ENCODE measurements at places on chromosomes 13 and 19. TPM values are rescaled to one million over a fixed set of nuclear protein-coding genes. Genes with fewer than 3 reads are reported as not detected.

DNA sequence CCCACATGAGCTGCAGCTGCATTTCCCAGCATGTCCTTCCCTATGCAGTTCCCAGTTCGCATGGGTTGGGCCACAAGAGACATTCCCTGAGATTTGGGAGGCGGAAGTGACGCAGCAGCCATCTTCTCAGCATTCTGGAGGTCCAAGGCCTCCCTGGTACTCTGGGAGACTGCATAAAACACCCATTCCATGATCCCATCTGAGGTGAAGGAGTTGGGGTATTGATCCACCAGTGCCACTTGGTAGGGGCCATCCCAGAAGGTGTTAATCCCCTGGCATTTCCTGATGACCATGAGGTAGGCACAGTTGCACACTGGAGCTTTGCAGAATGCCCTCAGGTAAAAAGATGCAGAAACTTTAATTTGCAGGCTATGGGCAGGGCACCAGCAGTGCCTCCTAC lies 25.4 kb downstream of the POP4 start:
- no peak for DNase-seq

GRCh38 chr19:27805848-27806247 lies 1407.1 kb downstream of the UQCRFS1 start:
- DNase-seq: no peak

- no peak for DNase-seq
These were observed 92.7 kb downstream of the SGCG start for GRCh38 chr13:23273498-23273897.

DNA sequence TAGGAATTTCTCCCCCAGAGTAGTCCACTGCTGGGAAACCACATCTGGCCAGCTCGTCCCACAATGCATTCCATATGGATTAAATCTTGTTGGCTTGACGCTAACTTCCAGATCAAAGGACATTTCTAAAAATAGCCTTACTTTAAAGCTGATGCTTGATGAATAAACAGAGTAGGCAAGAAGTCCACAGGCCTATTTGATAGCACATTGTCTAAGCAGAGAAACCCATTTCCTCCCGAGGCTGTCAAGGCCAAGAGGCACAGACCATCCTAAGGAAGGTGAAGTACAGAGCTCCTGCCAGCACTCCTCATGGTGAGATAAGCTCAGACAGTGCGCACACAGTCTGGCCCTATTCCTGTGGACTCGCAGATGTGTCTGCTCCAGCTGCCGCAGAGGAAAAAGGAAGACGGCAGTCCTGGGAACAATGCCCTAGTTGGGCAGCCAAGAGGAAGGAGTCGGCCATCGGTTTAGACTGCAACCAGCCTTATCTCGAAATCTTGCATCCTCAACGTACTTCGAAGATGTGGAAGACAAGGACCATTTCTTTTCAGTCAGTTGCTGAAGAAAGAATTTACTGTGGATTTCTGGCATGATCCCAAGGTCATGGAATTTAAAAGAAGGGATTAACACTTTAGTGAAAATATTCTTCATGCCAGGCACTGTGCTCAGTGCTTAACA lies 156.8 kb downstream of the RGCC start:
- no peak for DNase-seq

The CATSPERD gene
- not detected for total RNA-seq

The IZUMO1 gene
- total RNA-seq: 0.52 TPM

GRCh38 chr13:22227895-22228294 lies 557.0 kb downstream of the FGF9 start:
- DNase-seq: no peak

DNA sequence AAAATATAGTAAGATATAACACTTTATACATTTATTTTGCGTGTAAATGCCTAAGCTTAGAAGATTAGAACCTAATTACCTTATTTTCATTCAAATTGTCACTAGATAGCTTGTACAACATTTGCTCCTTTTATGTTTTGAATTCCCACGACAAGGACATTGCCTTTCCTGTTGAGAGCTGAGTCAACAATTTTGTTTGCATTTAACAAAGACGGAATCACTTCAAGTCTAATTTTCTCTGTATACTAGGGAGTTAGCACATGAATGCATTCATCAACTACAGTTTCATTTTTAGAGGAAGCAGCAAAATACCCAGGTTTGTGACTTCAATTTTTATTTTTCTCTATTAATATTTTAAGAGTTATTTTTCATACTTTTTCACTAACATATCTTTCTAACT lies 48.7 kb upstream of the PCCA start:
- peak; percentile 1 for DNase-seq

GRCh38 chr19:46489445-46490272 lies 6.0 kb downstream of the PNMA8B start:
- DNase-seq: no peak
